ENCODE measurements at places on chromosomes 1 and 21.

DNA sequence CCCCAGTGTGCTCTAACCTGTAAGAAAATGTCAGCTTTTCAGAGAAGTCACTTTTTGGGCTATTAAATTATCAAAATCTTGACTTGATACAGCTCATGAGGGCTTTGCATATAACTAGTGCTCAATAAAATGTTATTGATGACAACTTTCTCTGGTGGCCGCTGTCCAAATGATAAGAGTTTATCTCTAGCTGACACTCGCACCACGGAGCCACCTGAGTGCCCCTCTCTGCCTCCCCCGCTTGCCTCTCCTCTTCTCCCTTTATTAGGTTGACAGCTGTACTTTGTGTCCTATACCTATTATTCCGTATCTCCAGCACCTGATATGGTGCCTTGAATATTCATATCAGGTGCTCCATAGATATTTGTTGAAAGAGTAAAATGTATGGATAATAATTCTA, 82.8 kb downstream of the PHTF1 start:
- no peak for DNase-seq

GRCh38 chr1:111162488-111162880, 22.5 kb downstream of the CEPT1 start:
- no peak for DNase-seq

GRCh38 chr1:201309416-201309815, 26.1 kb downstream of the PKP1 start:
- peak; percentile 80 for DNase-seq

GRCh38 chr1:232927830-232928505, 22.4 kb upstream of the NTPCR start:
- DNase-seq, result no peak

GRCh38 chr21:25733859-25734653, 648 bp downstream of the ATP5PF start:
- peak; percentile 62 for DNase-seq

- no peak for DNase-seq
Measured at GRCh38 chr1:47752559-47752958, 244.6 kb downstream of the TRABD2B start.

DNA sequence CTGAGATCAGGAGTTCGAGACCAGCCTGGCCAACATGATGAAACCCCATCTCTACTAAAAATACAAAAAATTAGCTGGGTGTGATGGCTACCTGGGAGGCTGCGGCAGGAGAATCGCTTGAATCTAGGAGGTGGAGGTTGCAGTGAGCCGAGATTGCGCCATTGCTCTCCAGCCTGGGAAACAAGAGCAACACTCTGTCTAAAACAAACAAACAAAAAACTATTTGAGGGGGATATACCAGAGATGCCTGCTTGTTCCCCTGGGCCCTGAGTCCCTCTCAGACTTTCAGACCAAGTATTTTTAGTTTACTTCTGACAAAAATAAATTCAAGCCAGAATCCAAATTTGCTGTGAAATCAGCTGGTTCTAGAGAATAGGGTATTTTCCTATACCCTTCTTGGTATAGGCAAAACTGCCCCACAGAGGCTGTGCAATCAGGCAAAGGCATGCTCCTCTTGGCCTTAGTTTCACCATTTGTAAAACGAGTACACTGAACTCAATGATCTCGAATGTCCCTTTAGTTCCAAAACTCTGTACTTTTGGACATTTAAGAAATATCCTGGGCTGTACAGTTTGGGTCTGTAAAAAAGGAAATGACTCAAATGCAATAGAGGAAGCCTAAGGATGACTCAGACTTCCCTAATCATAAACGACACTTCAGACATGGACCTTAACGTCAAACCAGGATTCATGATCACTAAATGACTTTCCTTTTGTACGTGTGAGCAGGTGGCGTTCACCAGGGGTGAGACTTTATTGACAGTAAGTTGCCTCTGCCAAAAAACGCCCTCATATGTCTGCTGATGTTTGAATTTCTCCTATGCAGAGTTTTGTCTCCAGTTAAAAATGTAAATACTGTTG, 16.1 kb downstream of the ENSA start:
- DNase-seq, result peak; percentile 79
